ENCODE measurements at places on chromosomes 7 and 10. TPM values are rescaled to one million over a fixed set of nuclear protein-coding genes. Genes with fewer than 3 reads are reported as not detected.

The EPO gene
- polyA plus RNA-seq: not detected

The FBH1 gene
- 92.0 TPM for polyA plus RNA-seq

The CHST3 gene
- not detected for polyA plus RNA-seq

The OR2AE1 gene
- polyA plus RNA-seq: not detected

The SPDYE16 gene
- polyA plus RNA-seq: 0.06 TPM

The OR13A1 gene
- polyA plus RNA-seq: not detected

The NRF1 gene
- 26.9 TPM for polyA plus RNA-seq

The LBX1 gene
- polyA plus RNA-seq: not detected

The MCMBP gene
- 64.6 TPM for polyA plus RNA-seq

The RAB11FIP2 gene
- 7.1 TPM for polyA plus RNA-seq

The SLC25A40 gene
- 13.4 TPM for polyA plus RNA-seq

The TASOR2 gene
- 6.7 TPM for polyA plus RNA-seq

The TMEM236 gene
- polyA plus RNA-seq: not detected

DNA sequence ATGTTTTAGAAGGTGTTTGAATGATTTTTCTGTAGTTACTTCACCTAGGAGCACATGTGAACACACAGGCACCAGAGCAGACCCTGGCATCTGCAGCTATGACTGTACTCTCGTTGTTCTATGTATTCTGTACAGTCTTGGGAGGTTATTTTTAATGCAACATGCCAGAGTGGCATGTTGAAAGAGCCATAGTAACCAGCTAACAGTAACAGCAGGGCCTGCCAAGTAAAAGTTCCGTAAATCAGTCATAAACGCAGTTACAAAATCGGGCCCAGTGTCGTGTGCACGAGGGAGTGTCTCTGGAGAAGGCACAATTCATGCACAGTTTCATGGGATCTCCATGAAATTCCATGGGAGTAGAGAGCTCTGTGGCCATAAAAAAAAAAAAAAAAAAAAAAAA lies 108.3 kb upstream of the CDK6 start:
- DNase-seq: no peak

DNA sequence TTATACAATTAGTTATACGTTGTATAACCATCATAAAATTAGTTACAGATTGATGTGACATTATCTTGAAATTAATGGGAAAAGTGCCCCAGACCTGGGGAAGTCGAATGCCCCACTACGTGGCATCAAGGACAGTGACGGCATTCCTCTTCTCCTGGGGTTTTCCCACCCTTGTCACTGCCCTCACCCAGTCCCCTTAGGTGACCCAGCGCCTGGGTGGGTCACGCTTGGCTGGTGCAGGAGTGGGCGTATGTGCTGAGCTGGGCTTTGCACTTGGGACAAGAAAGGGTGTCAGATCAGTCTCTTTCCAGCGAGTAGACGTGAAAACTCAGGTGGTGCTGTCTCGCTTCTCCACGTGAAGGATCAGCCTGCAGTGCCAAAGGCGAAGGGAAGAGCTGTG lies 7.6 kb downstream of the FOXK1 start:
- no peak for DNase-seq

DNA sequence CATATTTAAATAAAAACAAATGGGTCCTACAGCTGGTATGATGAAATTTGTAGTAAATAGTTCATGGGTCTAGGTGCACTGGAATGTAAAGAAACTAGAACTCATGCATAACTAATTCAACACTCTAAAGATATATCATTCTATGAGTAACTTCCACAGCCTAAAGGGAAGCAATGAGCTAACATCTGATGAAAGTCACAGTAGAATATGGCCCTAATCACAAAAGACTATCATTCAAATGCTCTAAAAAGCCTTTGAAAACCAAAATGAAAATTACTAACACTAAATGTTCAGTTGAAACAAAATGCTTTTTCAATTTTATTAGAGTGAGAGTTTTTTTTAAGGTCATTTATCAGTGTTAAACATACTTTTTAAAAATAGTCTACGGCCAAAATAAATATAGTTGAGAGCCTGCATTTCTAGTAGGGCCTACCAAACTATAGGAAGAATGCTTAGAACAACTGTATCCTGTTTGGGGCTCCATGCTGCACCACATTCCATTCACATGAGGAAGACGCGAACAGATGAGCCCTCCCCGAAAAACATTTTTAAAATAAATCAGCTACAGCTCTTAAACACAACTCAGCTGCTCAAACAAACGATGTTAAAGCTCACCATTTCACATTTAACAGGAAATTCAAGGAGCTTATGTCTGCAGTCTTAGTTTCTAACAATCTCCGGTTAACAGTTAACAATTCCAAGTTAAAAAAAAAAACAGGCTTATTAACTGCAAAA lies 134.5 kb downstream of the NRBF2 start:
- DNase-seq: peak; percentile 51

DNA sequence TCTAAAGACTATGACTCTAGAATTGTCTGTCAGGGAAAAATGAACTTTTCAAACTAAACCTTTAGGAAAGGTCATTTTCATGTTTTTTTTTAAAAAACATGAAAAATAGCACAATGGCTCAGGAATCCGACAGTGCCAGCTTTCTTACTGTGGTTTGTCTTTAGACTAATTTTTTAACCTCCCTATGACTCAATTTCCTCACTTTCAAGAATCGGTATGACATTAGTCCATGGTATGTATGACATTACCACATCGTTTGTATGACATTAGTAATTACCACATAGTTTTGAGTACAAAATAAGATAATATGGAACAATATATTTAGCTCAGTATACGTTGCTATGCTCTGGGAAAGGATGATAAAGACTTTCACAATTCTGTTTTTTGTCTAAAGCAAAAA lies 383.2 kb downstream of the PTPRN2 start:
- no peak for DNase-seq

DNA sequence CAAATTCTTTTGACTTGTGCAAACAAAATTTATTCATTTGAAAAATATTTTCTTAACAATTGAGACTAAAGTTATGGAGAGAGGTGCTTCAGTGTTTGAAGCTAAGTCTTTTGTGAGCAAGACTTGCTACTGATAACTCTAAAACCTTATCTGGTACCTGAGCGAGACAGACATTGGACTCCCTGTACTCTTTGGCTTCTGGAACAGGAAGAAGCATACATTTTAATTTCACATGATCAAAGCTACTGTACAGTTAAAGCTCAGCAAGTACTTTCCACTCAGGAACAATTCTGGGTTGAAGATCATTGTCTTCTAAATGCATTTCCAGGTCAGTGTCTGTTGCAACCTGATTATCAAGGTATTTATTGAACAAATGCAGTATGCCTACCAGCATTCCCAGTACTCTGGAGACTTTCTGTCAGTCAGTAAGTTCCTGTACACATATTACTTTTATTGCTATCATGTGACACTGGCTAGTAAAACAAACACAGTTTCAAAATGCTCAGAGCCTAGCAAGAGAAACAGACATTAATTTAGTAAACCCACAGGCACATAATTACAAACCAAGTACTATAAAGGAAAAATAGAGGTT lies 42.4 kb downstream of the CABCOCO1 start:
- no peak for DNase-seq

DNA sequence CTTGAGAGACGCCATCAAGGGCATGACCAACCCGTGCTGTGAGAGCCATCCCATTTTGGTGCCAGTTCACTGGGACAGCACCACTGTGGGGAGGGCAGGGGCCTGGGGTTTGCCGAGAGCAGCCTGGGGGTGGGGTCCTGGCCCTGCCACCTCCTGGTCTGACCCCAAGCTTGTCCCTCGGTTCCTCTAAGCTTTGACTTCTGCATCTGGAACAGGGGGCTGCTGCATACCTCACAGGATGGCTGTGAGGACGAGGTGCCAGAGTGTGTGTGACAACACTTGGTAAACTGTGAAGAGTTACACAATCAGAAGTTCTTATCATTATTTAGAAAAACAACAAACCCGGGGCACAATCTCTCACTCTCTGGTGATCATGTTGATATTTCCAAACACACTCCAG lies 89.9 kb downstream of the CRTAC1 start:
- no peak for DNase-seq

DNA sequence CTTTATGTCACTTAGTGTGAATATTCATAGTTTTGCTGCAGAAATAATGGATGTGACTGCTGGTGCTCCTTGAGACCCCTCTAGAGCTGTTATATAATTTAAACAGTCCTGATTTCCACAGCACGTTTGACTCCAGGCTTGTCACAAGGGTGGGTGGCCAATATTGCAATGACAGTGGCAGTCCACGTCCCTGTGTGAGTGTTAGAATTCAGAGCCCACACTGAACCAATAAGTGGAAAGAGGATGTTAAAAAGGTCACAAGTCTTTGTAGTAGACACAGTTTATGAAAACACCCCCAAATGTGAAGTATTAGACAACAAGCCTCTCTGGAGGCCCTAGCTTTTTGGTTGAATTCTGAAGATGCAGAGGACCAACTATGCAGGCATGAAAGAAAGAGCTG lies 2.0 kb downstream of the PPP1R17 start:
- DNase-seq: no peak

DNA sequence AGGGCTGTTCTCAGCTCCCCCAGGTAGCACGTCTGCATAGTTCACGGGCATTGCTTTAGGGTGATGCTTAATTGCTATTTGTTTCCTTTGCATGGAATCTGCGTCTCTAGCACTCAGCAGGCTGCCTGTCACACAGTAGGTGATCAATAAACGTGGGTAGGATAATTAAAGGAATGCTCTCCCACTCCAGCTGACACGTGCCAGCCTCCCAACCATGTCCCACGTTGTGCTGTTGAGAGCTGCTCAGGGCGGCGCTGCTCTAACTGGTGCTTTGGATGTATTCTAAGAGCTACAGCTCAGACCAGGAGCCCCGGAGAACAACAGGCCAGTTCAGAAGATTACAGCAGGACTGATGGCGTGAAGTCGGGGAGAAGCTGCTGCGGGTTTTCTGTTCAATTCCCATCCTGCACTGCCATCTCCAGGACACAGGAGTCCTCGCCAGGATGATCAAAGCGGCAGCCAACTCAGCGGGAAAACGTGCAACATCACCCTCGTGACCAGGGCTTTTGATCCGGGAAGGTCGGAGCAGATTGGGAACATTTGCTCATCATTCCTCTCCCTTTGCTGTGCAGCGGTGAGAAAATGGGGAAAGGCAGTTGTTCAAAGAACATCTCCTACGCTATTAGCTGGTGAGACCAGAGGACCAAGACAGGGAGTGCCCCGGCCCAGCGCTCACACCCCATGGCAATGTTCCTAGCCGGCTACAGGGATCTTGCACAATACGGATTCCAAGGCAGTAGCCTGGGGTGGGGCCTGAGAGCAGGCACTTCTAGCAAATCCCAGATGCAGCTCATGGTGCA lies 50.5 kb upstream of the FOXK1 start:
- DNase-seq: no peak

GRCh38 chr7:55019191-55019690 lies 424 bp downstream of the EGFR start:
- DNase-seq: no peak

GRCh38 chr10:77296534-77297392 lies 340.8 kb downstream of the KCNMA1 start:
- DNase-seq: no peak

GRCh38 chr10:452512-453426 lies 236.7 kb downstream of the DIP2C start:
- no peak for DNase-seq

GRCh38 chr10:127890216-127890615 lies 2.5 kb downstream of the CLRN3 start:
- DNase-seq: no peak

DNA sequence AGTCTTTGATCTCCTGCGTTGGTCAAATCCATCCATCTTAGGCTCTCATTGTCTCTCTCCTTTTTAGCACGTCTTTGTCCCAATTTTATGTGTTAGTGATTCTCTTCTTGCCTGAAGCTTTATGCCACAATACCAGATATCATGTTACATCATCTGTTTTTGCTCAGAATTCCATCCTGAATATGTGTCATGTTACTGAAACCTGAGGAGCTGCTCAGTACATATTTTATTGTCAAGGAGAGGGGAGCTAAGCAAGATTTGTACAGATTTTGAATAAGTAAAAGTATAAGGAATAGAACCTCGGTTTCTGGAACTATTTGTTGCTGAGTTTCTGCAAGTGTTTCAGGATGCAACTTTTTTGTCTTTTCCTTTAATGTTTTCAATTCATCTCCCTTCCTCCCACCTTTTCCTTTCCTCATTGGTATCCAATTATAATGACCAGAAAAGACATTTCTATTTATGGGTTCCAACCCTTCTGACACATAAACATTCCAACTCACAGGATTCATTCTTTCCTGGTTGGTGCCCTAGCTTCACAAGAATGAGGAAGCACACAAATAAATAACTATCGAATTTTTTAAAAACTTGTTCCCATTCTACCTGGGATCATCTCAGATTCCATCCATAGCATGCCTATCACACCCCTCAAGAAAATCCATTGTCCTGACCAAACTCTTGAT lies 291.8 kb downstream of the CRPPA start:
- no peak for DNase-seq

DNA sequence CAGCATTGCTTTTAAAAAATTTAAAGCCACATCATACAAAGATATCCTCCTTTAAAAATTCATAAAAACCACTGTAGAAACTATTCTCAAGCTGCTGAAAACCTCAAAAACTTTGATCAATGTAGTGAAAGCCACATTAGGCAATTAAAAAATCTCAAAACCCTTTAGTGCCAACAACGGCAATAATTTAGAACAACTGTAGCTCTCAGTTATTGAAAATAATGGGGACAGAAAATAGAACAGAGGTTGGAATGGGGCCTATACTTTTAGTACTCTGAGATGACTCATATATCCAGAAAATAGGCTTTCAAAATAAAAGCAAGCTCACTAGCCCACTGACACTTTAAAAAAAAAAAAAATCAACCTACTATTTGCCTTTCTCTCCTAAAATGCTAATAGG lies 87.5 kb downstream of the GSAP start:
- no peak for DNase-seq

GRCh38 chr10:649445-649797 lies 40.0 kb downstream of the DIP2C start:
- no peak for DNase-seq
